Stimulated activated CD4-positive, alpha-beta T cell treated with anti-CD3 and anti-CD28 coated beads, Interleukin-4, amount 100 ng/mL, for 4 hours (primary cell): ENCODE measurements at places on chromosomes 6 and 20.

- DNase-seq = no peak
Measured at GRCh38 chr6:3501826-3502500, 45.1 kb upstream of the SLC22A23 start.

DNA sequence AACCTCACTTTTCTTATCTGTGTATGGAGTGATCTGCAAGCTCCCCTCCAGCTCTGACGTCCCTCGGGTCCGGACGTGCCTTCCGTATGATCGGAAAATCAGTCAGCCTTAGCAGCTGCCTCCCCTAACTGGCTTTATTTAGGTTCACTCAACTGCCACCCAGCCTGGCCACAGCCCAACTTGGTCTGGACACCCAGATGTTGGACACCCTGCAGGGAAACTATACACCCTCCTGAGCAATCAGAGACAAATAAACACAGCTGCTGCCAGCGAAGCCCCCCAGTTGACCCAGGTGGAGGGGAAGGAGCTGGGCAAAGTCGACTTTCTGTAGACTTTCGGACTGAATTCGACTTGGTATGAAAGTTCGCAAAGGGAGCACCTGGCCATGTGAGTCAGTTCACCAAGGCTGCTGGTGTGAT lies 28.9 kb downstream of the TBC1D7 start:
- no peak for DNase-seq

DNA sequence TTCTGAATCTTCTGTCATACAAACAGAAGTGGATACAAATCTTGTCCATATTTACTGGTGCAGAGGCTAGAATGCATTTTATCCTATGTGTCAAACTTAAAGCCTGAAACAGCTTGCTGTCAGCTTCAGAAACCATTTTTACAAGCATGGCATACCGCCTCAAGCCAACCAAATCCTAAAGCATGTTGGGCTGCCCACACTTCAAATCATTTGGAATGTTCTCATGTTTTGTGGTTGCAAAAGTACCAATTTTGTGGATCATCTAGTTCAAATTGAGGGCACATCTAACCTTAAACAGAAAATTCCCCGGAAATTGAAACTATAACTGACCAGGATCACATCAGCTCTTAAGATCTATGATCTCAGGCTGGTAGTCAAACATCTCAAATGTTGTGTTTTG lies 3.2 kb downstream of the GPR63 start:
- no peak for DNase-seq

DNA sequence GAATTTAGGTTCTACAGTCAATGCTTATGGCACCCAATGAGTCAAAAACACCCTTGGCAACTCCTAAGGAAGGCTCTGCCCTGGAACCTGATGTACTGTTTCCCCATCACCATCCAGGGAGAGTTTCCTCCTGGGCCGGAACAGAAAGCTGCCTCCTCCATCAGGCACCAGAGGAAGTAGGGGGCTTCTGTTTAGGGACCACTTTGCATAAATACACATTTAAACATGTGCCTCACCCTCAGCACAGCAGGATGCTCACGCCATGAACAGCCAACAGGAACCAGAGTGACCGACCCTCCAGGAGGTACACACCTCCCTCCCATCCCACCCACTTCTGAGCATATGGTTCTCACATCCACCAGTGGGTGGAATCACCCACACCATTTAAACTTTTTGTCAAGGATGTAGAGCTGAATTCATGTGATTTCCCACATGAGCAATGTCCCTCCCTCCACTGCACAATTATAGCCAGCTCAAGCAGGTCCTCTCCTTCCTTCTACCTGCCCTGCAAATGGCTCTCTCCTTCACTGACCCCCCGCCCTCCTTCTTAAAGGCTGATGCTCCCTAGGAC lies 14.8 kb downstream of the DDRGK1 start:
- no peak for DNase-seq

GRCh38 chr6:89630488-89630887 lies 8.1 kb downstream of the LYRM2 start:
- no peak for DNase-seq

DNA sequence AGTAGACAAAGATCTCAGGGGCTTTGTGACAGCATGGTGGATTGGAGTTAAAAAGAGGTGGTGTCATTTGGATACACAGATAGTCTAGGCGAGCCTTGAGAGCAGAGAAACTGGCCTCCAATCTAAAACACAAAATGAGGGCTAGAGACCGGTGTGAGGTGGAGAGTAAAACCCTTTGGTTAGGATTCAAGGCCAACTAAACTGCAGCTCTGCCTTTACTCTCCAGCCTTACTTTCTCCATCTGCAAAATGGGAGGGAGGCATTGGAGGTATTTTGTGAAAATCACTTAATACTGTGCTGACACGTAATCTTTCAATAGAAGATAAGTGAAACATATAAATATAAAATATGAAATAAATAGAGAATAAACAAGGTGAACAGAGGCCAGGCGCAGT lies 89.1 kb upstream of the QKI start:
- DNase-seq = no peak

DNA sequence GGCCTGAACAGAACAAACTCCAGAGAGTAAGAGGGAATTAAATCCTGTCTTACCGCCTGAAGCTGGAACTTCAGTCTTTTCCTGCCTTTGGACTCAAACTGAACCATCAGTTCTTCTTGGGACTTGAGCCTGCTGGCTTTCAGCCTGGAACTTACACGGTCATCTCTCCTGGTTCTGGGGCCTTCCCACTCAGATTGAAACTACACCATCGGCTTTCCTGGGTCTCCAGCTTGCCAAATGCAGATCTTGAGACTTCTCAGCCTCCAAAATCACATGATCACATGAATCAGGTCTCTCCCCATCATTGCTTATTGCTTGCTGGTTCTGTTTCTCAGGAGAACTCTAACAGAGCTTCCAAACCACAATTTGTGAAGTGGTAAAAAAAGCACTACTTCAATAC lies 276.3 kb downstream of the KIF16B start:
- no peak for DNase-seq

- DNase-seq = no peak
Measured at GRCh38 chr6:135782546-135782945, 69.0 kb upstream of the PDE7B start.

GRCh38 chr6:31795616-31796298 lies at the start of gene VARS1:
Gene VARS1, minus strand, starts transcription at chr6:31795752. Its CDS starts 535 bp downstream, at chr6:31795217.
- DNase-seq = peak; percentile 76

DNA sequence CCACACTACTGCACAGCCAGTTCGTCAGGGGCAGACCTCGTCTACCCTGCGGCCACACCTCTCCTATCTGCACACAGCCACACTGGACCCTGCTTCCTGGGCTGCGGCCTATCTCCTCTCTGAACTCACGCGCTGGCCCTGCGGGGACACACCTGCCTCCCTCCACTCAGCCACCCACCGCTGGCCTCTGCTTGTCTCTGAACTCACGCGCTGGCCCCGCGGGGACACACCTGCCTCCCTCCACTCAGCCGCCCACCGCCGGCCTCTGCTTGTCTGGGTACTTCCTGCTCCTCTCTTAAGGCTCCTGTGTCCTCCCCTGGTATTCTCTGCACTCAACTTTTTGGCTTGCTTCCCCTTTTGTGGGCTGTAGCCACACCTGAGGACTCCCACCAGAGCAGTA lies 52.3 kb downstream of the HUS1B start:
- DNase-seq = no peak

- DNase-seq = no peak
Measured at GRCh38 chr6:141406761-141407160, 726.0 kb upstream of the GJE1 start.

- DNase-seq = no peak
Measured at GRCh38 chr6:68876792-68877493, 241.9 kb downstream of the ADGRB3 start.

DNA sequence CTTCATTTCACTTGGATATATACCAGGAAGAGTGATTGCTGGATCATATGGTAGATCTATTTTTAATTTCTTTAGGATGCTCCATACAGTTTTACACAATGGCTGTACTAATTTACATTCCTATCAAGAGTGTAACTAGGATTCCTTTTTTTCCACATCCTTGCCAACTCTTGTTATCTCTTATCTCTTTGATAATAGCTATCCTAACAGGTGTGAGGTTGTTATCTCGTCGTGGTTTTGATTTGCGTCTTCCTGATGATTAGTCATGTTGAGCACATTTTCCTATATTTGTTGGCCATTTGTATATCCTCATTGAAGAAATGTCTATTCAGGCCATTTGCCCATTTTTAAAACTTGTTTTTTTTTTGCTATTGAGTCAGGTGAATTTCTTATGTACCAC lies 552.4 kb downstream of the RFPL4B start:
- no peak for DNase-seq

GRCh38 chr20:32685541-32686529 lies 12.1 kb upstream of the C20orf203 start:
- DNase-seq = no peak

- no peak for DNase-seq
Measured at GRCh38 chr6:163860287-163861081, 446.0 kb downstream of the QKI start.

DNA sequence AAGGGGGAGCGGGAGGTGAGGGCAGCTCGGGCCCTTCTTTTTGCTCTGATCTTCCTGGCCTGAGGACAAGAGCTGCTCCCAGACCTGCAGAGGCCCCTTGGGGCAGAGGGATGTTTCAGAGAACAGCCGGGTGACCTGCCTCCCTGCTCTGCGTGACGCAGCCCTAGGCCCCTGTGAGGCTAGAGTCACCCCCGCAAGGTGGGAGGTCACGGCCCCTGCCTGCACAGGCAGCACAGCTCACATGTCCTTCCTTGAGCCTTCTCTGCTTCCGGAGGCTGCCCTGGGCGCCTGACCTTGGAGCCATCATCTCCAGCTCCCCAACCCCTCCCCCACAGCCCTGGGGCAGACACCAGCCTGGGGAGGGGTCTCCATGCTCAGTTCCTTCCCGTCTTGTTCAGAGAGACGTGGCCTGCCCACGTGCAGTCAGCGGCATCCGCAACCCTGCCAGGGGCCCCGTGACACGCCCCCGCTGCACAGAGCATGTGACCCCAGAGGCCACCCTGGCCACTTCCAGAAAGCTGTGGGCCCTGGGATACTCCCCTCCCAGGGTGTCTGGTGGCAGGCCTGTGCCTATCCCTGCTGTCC lies at the start of gene BIRC7:
TSS of gene BIRC7 (plus strand) at position 507 of the 585 bp plus-strand sequence. CDS start 192 bp downstream, outside the sequence.
- DNase-seq = no peak

DNA sequence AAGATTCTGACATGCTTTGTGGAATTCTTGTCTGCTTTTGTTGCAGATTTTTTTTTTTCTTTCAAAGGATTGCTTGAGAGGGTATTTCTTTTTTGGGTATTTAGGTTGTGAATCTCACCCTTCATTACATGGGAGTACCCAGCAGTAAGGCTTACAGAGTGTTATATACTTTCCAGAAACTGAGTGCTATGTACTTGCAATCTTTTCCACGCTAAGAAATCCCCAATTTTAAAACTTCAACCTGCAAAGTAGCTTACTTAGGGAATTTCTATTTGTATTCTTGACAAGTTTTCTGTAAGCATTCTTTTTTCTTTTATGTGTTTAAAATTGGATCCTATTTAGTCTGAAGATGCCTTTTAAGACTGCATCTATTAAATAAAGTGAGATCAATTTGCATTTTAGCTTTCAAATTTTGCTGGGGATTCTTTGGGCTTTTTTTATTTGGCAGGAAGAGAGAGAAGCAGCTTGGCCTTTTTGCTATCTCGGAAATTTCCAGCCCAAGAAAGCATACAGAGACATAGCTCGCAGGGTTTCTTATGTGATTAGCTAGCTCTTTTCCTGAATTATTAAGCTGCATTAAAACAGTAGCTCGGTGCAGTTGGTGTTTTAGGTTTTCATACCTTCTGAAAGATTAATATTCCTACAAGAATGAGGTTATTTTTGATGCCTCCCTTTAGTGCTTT lies 42.6 kb downstream of the KCNS1 start:
- no peak for DNase-seq

- no peak for DNase-seq
Measured at GRCh38 chr6:156851454-156851921, 74.3 kb downstream of the ARID1B start.

GRCh38 chr6:163565140-163565539 lies 150.6 kb downstream of the QKI start:
- no peak for DNase-seq

DNA sequence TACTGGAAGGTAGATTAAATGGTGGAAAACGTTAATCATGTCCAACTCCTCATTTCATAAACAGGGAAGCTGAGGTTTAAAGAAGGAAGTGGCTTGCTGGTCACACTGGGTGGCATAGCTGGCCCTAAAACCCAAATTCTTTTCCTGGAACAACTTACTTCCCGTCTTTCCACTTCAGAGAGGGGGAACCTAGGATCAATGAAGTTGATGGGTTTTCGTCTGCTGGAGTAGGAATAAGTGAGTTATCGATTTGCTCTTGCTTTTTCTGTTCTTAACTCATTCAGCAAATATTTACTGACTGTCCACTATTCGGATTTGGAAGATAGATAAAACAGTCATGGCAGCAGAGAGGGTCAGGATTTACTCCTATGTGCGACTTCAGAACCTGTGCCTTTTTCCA lies 1.2 kb upstream of the SYS1 start:
- DNase-seq = no peak

- DNase-seq = no peak
Measured at GRCh38 chr6:26319405-26320128, 45.4 kb upstream of the BTN3A2 start.

DNA sequence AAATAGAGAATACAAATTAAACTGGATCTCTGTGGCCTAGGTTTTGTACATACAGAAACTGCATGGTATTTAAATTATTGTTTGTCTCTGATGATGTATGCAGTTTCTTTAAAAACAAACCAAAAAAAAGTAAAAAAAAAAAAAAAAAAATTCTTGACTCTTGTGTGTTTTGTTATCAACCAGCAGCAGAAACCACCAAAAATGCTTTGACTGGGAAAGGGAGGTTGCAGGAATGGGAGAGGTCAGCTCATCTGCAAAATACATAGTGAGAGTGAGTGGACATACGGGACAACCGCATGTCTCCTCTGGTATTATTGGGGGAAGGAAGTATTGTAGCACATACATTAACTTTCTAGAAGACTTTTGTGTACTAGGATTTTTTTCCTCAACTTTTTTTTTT lies 38.0 kb downstream of the TBC1D7 start:
- DNase-seq = no peak

DNA sequence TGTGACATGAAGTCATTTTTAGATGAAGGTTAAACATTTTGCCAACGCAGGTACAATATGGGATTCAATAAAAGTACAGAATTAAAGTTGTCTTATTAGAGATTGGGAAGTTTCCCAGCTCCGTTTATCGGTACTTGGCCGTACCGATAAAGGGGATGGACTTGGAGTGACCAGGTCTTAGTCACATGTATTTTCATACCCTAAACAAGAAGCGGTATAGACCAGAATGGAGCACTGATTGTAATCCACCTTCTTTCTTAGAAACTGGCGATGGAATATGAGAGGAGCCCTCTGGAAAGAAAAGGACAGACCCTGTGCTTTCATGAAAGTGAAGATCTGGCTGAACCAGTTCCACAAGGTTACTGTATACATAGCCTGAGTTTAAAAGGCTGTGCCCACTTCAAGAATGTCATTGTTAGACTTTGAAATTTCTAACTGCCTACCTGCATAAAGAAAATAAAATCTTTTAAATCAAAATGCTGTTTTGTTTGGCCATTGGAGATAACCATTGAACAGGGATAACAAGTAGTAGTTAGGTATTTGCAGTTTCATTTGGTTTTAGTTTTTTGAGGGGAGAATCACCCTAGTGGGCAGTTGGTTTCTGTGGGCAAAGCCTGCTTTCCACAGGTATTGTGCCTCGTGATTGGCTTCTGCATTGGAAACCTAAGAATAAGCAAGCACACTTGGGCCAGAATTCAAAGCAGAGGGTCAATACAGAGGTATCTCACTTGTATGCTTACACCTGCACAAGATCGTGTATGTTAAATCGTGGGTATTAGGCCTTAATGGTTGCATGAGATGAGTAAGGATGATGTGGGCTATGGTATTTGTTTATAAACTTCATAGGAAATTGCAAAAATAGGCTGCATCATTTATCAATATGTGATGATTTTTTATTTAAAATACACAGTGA lies 11.2 kb upstream of the ZNFX1 start:
- DNase-seq = no peak
